ENCODE measurements at places on chromosomes 7 and 10.
A peak's percentile ranks its signal among the peaks of the same experiment; 100 is the strongest.

- no peak for DNase-seq
These were observed 5.0 kb downstream of the LBX1 start for GRCh38 chr10:101224060-101224909.

DNA sequence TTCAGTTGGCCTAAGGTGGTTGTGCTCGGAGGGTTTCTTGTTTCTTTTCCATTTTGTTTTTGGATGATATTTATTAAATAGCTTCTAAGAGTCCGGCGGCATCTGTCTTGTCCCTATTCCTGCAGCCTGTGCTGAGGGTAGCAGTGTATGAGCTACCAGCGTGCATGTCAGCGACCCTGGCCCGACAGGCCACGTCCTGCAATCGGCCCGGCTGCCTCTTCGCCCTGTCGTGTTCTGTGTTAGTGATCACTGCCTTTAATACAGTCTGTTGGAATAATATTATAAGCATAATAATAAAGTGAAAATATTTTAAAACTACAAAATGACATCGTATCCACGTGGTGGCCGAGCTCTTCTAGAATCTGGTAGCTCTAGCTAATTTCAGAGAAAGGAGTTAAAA lies 20.4 kb downstream of the GATA3 start:
- DNase-seq: no peak

- no peak for DNase-seq
These were observed 913.8 kb downstream of the KCNMA1 start for GRCh38 chr10:76723844-76724243.

DNA sequence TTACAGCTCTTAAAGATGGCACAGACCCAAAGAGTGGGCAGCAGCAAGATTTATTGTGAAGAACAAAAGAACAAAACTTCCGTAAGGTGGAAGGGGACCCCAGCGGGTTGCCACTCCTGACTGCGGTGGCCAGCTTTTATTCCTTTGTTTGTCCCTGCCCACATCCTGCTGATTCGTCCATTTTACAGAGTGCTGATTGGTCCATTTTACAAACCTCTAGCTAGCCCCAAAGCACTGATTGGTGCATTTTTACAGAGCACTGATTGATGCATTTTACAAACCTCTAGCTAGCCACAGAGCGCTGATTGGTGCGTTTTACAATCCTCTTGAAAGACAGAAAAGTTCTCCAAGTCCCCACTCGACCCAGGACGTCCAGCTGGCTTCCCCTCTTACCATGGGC lies 16.8 kb upstream of the CCSER2 start:
- no peak for DNase-seq

DNA sequence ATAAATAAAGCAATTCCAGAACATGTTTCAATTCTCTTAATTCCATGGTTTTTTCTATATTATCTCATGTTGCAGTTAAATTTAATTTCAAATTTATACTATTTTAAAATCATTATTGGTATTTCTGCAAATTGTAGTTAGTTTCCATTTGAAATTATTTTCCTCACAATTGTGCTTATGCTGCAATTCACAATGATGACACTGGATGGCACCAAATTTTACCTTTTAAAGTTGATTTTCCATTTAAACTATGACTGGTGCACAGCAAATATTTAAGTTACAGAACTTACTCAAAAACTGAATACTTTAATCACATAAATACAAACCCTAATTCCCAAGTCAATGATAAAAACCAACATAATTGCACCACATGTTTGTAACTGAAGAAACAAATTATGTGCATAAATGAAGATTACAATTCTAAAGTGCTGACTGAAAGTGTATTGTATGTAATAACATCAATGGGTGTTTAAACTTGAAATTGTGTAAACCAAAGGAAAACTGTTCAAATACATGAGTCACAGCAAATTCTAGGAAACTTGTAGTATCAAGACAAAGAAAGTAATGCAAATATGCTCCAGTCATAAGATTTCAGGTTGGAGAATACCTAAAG lies 75.3 kb upstream of the AASS start:
- peak; percentile 41 for DNase-seq

GRCh38 chr10:62021978-62022802 lies 120.7 kb downstream of the ARID5B start:
- DNase-seq: no peak

GRCh38 chr7:64665980-64666662 lies at the start of gene ZNF107:
Gene ZNF107 (plus strand): TSS chr7:64666133. CDS start chr7:64666283, 150 bp downstream.
- peak; percentile 94 for DNase-seq

DNA sequence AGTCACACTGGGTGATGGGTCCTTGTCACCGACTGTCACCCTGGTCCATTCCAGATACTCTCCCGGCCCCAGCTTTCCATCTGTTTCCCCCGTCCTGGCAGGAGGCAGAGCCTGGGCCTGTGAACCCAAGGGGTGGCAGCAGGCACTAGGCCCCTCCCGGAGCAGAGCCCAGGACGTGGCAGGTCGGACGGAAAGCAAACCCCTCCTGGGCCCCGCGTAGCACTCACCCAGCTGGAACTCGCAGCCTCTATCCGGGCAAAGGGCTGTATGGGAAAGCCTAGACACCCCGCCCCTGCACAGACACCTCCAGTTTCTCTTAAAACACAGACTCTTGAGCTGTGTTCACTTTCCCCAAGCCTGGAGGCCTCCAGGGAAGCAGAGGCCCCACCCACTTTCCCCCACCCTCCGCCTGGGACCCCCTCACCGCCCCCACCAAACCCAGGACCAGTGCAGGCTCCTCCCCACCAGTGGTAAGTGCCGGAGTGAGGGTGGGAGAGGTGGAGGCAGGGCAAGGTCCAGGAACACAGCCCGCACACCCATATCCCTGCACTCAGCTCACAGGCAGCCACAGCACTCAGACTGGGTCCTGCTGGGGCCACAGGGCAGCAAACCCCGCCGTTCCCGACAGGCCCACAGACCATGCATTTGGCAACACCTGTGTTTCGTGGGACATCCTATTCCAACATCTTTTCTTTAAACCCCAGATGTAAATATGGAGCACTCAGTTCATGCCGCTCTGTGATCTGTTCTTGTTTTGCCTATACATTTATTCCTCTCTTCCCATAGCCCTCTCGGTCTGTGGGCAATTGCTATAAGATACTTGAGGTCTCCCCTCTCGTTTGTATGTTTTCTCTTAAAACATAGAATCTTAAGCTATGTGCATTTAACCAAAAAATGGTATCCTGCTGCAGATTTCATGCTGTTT lies 98.2 kb upstream of the PDGFA start:
- no peak for DNase-seq

GRCh38 chr7:90216080-90216674 lies 4.6 kb downstream of the STEAP2 start:
- peak; percentile 77 for DNase-seq

DNA sequence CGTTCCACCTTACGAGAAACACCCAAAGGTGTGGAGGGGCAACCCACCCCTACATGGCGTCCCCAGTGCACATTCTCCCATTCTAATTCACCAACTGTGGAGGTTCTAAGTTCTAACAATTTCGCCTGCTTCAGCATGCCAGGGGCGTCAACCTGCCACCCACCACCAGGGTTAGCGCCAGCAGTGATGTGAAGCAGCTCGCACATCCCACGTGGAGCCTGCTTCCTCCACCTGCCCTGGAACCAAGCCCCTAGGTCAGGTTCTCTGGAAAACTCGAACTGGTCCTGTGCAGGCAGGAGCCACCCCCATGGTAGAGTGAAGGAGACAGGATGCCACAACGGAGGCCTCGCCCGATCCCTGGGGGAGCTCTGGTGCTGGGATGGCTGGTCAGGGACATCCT lies 33.3 kb upstream of the FXYD4 start:
- DNase-seq: no peak

- no peak for DNase-seq
These were observed 854 bp downstream of the MTG1 start for GRCh38 chr10:133394801-133395221.

- no peak for DNase-seq
These were observed 46.7 kb downstream of the TMEM270 start for GRCh38 chr7:73907554-73908122.

DNA sequence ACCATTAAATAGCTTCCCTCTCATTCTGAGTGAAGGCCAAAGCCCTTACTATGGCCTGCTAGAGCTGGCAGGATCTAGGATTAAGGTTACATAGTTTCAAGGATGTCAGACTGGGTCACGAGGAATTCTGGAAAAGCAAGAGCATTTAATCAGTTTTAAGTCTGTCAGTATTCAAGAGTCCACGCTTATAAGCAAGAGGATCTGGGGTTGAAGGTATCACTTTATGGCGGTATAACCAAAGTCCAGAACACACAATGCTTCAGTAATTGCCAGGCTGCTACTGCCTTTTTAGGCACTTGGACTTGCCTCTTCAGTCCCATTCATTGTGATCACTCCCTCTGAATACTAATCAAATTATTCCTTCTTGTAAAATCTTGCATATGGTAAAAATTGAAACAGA lies 101.0 kb downstream of the HBP1 start:
- no peak for DNase-seq

DNA sequence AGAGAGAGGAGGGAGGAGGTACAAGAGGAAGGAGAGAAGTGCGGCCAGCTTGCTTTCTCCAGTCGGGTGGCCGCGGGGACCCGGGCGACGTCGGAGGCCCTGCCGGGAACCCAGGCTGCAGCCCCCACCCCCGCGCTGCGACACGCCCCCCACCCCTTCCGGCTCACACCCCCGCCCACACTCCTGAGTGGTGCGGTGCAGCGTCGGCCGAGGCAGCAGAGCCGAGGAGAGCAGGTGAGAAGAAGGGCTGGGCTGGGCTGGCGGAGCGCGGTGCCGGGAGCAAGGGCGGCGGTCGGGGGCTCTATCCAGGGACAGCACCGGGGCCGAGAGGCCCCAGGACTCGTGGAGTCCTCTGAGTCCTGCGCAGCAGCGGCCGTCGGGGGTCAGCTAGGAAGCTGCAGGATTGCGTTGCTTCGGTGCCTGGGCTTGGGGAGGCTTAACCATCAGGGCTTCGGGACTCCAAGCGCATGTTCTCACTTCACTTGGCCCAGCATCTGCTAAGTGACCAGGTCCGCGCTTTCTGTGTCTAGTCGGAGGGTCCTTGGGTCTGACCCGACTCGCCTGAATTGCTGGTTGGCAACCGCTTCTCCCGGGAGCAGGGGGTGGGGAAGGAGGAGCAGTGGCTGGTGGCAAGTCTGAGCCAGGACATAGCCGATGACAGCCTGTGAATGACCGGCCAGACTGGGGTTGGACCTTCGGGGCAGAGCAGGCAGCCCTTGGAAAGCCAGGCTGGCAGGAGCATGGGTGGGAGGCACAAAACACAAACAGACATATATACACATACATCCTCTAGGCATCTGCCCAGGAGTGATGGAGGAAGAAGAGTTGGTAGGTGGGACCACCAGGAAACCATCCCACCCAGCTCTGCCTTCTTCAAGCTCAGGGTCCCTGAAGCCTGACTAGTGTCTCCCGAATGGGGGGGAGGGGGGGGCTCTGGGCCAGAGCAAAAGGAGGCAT lies 683 bp downstream of the CHAT start:
- DNase-seq: no peak

DNA sequence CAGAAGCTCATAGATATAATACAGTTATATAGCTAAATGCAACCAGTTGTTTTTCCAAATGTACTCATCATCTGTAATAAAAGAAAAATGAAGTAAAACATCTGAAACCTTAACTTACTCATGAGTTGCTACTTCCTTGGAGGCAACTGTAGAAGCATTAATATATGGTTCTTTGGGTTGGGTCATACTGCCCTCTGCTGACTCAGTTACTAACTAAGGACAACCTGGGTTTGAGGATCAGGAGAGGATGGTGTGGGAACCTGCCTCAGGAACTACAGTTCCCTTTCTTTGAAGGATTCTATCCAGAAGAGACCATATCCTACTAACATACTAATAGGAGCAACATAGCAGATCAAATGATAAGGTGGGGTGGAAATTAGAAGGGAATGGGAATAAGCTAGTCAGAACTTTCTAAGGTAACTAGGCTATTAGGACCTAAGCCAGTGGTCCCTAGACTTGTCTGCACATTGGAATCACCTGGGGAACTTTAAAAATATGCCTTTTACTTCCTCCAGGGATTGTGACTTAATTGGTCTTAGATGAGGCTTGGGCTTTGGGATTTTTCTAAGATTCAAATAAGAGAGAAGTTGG lies 20.7 kb downstream of the COX15 start:
- DNase-seq: peak; percentile 65

DNA sequence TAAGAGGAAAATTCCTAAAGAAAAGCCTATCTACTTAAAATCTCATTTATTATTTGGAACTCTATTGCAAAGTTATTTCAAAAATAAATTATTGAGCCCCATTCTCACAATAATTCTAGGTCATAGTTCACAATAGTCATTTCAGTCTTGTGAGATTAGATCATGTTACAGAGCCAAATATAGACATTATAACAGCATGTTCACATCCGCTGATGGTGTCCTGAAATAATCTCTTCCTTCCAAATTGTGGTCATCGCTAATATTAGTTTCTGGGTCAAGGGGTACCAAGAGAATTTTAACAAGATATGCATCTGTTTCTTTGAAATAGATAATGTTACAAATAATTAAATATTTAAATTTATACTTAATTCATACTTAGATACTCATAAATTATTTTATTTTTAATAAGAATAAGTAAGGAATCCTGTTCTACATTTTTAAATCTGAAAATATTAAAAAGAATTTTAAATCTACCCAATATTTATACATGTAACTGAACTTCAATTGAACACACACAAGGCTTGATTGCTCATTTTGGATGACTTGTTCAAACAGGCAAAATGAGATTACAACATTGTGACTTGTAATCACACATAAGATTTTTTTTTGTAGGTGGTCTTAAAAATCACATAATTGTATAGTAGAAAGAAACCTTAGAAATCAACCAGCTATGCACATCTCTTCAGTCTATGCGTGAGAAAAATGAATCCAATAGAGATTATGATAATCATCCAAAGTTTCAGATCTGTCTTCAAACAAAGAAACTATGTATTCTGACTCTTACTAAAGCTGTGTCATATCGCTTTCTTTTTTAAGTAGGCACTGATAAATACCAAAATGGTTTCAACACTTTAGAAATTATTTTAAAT lies 13.1 kb downstream of the GNAT3 start:
- peak; percentile 51 for DNase-seq

- no peak for DNase-seq
These were observed 17.9 kb downstream of the PDK4 start for GRCh38 chr7:95578299-95578855.

GRCh38 chr10:72414642-72415041 lies 59.9 kb upstream of the DNAJB12 start:
- DNase-seq: no peak

- no peak for DNase-seq
These were observed 139.3 kb downstream of the FRMD4A start for GRCh38 chr10:14191407-14191806.

- DNase-seq: peak; percentile 51
These were observed 45.4 kb upstream of the NAMPT start for GRCh38 chr7:106329971-106330733.

DNA sequence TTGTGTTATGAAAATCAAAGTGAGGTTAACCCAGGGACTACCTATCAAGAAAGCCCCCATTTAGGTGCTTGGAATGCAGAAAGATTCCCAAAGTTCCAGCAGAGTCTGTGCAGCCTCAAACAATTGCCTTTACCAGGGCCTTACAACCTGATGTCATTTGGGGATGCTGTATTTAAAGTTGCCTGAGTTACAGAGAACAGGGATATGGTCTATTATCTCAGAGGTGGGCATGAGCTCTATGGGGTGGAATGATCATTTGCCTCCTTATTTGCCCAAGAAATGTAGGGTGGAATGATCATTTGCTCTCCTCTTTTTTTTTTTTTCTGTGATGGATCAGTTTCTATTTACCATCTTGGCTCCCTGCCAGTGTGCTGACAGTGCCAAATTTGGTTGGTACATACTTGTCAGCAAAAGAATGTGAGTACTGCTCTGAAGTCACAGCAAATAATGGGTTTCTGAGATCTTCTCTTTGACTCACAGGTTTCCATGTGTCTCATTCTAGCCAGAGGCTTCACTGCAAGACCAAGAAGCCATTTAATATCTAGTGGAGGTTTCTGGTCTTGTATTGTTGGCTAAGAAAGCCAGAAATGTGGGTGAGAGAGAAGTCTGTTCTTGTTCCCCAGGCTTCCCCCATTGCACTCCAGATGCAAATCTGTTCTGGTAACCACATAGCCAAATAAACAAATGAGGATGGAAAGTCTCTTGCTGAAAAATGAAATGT lies 45.5 kb upstream of the ZNRF2 start:
- DNase-seq: peak; percentile 95

All from MCF 10A (cell line).